ENCODE measurements at places on chromosomes 4 and X.

DNA sequence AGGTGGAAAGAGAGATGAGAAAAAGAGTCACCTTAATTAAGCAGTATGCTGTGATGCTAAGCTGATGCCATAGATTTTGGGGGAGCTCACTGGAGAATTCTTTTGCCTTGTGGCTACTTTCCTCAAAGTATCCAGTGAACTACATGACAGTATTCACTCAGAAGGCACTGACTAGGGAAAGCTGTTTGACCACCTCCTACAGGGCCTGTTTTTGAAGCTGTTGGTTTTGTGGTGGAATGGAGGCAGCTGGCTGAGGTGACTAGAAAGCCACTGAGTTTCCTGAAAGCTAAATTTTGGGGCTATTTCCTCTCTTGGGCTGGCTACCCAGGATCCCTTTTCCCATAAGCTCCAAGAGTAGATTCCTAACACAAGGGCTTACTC, 124.8 kb upstream of the EOLA2 start:
- DNase-seq: no peak

DNA sequence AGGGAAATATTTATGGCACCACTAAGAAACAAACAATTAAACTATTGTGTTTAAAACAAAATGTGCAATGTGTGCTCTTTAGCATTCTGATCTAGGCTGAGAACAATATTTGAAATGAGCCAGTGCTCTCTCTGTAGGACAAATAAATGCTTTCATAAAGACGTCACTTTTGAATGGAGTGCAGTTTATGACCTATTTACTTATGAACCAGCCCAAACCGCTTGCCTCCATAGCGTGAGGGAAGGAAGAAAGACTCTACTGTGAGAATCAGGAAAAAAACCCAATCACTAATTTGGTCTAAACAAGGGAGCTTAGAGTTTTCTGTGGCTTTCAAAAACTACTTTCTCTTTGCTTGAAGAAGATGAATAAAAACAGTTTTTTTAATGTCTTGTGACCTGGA, 39.4 kb downstream of the SAT1 start:
- DNase-seq: no peak

DNA sequence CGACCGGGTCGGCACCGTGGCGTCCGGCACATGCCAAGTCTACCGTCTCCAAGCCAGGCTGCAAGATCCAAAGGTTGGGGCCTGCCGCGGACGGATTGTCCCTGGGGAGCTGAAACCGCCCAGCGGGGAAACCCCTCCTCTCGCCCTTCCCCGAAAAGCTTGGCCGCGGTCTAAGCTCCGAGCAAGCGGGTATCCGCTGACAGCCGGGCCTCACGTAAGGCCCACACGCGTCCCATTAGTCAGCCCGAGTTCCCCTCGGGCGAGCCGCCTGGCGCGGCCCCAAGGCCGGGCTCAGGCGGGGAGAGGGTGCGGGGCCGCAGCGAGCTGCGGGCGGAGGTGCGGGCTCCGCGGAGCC, 6.8 kb upstream of the BCOR start:
- no peak for DNase-seq

DNA sequence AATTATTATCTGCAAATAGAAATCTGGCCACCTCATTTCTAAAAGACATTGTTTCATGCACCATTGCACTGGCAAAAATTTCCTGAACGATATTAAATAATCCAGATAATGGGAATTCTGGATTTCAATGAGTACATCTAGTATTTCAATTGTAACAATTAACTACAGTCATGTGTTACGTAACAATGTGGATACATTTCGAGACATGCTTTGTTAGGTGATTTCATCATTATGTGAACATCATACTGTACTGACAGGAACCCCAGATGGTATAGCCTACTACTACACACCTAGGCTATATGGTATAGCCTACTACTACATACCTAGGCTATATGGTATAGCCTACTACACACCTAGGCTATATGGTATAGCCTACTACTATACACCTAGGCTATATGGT, 14.8 kb downstream of the LAMTOR3 start:
- DNase-seq: no peak

- no peak for DNase-seq
These were observed 42.4 kb downstream of the MEPE start for GRCh38 chr4:87875191-87875590.

GRCh38 chr4:186368281-186368680, 102.3 kb downstream of the F11 start:
- DNase-seq: no peak

DNA sequence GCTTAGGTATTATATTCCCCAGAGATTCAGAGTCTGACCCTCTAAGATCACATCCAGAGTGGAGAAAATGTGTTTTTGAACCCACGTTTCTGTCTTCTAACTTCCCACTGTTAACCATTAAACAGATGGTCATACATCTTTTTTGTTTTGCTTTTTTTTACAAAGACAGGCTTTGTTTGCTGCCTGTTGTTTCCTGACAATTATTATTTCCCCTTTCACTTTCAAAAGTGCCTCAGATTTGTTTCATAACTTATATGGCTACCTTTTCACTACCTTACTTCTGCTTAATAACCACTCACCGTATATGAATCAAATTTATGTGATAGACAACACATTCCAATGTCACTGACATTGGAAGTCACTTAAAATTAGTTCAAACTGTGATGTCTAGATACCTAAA, 142.2 kb downstream of the HS3ST1 start:
- no peak for DNase-seq

- no peak for DNase-seq
These were observed 1.2 kb downstream of the WDR44 start for GRCh38 chrX:118347131-118347530.

DNA sequence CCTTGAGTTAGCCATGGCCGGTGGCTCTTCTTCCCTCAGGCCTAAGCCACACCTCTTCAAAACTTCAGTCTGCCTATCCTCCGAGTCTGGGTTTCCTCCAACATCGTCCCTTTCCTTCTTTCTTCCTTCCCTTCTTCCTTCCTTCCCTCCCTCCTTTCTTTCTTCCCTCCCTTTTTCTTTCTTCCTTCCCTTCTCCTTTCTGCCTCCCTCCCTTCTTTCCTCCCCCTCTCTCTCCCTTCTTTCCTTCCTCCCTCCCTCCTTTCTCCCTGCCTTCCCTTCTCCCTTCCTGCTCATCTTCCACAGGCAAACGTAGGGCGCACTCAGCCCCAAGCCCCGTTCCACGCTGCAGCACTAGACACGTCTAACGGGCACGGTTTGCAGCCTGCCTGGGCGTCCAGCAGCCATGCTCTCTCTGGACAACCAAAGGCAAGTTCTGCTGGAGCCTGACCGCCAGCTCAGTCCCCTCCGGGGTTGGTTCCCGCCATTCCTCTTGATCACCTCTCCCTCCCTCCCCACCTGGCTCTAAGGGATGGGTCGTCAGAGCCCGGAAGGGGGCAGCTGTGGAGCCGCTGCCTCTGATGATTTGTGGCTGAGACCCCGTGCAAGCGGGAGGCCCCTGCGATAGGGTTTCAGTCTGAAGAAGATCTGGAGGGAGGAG, 34.1 kb upstream of the CLDN24 start:
- no peak for DNase-seq

GRCh38 chr4:38334791-38335190, 329.2 kb upstream of the KLF3 start:
- no peak for DNase-seq

GRCh38 chr4:53818104-53818503, 226.8 kb upstream of the LNX1 start:
- DNase-seq: no peak

DNA sequence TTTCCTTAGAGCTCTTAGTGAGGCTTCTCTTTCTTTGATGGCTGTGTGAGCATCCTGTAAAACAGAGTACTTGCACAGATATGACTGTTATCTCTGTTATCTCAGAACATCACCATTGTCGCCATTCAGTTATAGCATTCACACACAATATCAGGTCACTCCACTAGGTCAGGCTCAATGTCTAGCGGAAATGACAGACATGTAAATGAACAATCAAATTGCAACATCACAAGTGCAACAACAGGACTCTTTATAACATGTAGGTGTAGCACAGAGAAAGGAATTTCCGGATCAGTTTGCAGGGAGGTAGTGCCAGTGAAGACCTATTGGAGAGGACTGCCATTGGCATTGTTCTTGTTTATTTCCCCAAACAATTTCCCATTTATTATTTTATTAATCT, 43.2 kb upstream of the IGSF1 start:
- DNase-seq: no peak

- no peak for DNase-seq
These were observed 35.3 kb upstream of the NDUFC1 start for GRCh38 chr4:139337612-139338011.

DNA sequence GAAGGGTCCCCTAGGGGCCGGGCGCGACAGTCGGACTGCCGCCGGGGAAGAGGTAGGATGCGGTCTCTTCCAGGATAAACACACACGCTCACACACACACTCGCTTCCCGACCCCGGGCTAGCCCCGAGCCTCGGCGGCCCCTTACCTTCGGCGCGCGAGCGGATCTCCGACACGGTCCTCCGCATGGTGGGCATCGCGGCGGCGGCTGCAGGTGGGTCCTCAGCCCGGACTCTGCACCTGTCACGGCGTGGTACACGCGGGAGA, 294 bp downstream of the ATP8A1 start:
- no peak for DNase-seq

- no peak for DNase-seq
These were observed 73.3 kb downstream of the TASL start for GRCh38 chrX:30504309-30504708.

DNA sequence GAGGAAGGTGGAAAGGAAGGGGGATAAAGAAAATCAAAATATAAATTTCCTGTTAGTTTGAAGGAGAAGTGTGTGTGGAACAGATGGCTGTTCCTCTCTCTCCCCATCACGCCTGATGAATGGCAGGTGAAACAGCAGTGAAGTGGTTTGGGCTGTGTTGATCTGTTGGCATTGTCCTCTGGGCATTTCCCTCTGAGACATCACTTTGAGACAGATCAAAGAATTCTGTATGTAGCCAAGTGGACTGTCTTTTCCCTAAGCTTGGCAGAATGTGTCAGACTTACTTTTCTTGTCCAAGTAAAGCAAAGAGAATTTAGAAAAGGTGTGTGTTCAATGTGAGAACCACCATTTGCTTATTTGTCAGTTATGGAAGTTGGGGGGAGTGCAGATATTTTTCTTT, 47.5 kb downstream of the SEPTIN11 start:
- no peak for DNase-seq

GRCh38 chr4:113881256-113881655, 98.2 kb downstream of the ARSJ start:
- no peak for DNase-seq

GRCh38 chr4:169070071-169070894, 60.2 kb upstream of the CBR4 start:
- no peak for DNase-seq

GRCh38 chr4:16617011-16617410, 281.4 kb downstream of the LDB2 start:
- no peak for DNase-seq

- no peak for DNase-seq
These were observed 70.1 kb downstream of the NBDY start for GRCh38 chrX:56798866-56799758.

GRCh38 chrX:848386-848785, 217.8 kb downstream of the SHOX start:
- DNase-seq: no peak

DNA sequence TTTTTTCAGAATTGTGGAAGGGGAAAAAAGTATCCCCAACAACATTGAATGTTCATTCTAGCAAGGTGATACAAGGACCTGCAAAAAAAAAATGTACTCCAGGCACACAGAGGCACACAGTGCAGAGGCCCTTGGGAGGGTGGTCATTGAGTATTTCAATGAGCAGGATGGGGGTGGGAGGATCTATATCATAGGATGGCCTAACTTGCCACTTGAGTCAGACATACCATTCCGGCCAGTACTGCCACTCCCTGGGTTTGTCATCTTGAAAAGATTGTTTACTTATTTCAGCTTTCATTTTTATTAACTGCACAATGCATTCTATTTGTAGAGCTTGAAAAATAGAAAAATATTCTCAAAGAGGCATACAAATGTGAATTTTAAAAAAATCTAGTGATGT, 18.7 kb downstream of the ZNF595 start:
- DNase-seq: no peak

GRCh38 chrX:134898440-134898839, 92.4 kb upstream of the SMIM10 start:
- no peak for DNase-seq

- DNase-seq: no peak
These were observed 32.6 kb upstream of the STOX2 start for GRCh38 chr4:183872531-183872930.

DNA sequence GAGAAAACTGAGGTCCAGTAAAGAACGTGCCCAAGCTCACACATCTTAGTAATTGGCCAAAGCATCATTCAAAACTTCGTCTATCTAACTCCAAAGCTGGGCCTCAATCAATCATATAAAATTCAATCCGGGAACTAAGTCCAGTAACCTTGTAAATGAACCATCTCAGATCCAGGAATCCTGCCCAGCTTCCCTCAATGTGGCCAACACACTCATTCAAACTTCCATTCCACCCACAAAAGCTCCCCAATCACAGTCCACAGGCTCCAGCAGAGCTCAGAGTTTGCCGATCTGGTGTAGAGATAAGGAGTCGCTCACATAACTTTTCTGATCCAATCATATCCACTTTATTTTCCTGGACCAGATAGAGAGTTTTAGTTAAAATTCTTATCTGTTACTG, 144.8 kb downstream of the SPATA18 start:
- DNase-seq: no peak

GRCh38 chr4:153773236-153773690, 13.4 kb upstream of the RNF175 start:
- no peak for DNase-seq

- no peak for DNase-seq
These were observed 10.7 kb downstream of the SEPTIN6 start for GRCh38 chrX:119682019-119682989.

DNA sequence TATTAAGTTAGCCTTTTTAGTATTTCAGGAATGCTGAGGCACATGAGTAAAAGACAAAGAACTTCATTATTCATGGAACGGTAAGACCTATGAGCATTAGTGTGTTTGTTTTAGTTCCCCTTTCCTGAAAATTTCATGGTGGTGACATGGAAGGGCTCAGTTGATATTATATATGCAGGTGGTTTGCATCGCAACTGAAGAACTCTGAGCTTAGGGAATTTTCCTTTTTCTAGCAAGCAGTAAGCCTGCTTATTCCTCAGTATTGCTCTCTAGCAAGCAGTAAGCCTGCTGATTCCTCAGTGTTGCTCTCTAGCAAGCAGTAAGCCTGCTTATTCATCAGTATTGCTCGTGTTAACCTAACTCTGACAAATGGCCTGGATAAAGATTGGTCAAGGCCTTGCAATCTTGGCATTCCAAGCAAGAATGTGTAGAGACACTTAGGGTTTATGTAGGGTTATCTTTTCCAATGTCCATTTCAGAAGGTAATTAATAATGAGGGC, 37.7 kb upstream of the MAGEB18 start:
- DNase-seq: no peak

- no peak for DNase-seq
These were observed 145.6 kb upstream of the DCAF8L1 start for GRCh38 chrX:28126886-28127285.

DNA sequence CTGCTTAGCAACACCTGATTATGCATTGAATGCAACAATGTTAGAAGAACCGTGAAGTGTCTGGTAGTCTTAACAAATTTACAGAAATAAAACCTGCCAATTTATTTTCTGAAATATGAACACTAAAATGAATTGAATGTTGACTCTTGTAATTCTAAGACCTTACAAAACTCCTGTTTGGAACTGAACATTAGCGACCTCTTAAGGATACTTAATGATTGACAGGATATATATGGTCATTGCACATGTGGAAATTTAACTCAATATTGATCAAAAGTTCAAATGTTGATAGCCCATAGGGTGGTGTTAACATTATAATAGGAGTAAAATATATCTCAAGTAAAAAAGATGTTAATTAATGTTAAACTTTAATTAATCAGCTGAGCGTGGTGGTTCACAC, 79.1 kb downstream of the TECRL start:
- no peak for DNase-seq
